ENCODE measurements at places on chromosomes 5 and 9.

GRCh38 chr9:113654605-113655428, 191.3 kb downstream of the RGS3 start:
- DNase-seq, result no peak

DNA sequence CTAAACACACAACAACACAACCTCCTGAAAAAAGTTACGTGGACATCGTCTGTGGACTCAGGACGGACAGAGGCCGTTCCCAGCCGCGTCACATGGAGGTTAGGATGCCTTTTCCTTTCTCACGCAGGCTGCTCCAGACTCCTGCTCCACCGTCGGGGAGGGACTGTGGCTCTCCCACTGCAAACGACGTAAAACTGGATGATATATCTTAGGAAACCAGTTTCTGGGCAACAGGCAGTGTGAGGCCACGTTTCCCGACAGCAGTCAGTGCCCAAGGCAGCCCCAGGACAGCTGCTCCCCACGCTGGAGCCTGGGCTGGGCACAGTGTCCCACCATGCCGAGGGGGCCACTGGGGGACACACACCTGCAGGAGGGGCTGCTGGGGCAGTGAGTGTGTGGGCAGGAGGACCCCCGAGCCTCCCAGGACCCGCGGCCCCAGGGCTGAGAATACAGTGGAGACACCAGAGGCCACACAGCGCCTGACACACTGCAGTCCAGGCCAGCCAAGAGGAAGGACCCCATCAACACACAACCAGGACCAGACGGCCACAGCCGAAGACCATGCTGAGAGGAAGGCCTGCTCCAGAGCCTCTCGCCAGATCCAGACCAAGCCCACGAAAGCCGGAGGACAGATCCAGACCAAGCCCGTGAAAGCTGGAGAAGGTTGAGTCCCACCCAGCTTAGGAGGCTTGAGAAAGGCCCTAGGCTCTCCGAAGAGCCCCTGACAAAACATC, 26.2 kb downstream of the EXD3 start:
- DNase-seq, result no peak

DNA sequence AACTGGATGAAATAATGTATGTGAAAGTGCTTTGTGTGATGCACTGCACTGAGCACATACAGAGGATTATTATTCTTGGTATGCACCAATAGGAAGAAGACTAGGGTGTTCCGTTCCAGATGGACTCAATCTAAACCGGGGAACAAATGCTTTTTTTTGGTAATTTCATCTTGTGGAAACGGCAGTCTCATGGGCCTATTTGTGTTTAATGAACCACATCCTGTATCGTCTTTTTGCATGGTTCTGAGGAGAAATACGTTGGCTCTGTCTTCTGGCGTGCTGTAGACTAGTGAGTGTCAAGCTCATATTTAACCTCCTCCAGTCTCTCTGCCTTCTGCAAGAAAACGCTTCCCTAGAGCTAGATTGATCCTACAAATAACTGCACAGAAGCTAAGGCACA, 30.0 kb downstream of the TRIM32 start:
- DNase-seq, result no peak

GRCh38 chr5:77304388-77304787, 93.9 kb downstream of the PDE8B start:
- no peak for DNase-seq

DNA sequence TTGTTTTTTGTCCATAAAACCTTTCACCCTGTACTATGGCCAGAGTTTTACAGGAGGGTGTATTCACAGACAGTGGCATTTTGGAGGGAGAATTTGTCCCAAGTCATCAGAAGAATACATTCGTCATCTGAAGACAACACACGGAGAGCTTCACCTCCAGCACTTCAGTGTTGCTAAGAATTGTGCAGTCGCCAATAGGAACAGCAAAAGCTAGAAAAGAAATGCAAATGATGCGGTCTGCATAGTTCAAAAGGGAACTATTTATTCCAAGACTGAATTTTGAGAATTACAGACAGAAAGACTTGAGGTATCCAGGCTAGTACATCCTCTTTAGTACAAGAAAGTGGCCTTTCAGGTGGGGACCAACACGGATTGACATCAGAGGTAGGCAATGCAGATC, 399.2 kb upstream of the KIF2A start:
- DNase-seq, result no peak

DNA sequence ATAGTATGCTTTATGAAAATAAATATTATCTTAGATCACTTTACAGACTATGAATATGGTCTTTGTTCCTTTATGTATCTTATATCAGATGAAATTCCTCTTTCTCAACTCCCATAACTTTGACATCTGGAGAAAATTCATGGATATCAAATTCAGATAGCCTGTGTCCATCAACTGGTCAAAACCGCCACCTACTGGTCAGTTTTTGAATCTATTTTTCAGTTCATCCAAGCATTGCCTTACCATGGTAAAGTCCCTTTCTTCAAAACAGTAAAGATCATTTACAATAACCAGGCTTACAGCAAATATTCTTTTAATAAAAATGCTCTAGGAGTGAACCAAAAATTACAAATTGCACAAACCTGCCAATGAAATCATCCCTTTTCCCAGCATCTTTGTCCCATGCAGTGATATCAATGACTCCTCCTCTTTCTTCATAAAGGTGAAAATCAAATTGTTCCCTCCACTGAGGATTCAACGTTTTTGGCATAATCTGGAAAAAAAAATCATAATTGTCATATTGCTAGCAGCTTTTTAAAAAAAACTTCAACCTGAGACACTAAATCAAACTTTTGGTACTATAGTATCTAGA, 290.5 kb downstream of the SLF1 start:
- DNase-seq, result no peak

DNA sequence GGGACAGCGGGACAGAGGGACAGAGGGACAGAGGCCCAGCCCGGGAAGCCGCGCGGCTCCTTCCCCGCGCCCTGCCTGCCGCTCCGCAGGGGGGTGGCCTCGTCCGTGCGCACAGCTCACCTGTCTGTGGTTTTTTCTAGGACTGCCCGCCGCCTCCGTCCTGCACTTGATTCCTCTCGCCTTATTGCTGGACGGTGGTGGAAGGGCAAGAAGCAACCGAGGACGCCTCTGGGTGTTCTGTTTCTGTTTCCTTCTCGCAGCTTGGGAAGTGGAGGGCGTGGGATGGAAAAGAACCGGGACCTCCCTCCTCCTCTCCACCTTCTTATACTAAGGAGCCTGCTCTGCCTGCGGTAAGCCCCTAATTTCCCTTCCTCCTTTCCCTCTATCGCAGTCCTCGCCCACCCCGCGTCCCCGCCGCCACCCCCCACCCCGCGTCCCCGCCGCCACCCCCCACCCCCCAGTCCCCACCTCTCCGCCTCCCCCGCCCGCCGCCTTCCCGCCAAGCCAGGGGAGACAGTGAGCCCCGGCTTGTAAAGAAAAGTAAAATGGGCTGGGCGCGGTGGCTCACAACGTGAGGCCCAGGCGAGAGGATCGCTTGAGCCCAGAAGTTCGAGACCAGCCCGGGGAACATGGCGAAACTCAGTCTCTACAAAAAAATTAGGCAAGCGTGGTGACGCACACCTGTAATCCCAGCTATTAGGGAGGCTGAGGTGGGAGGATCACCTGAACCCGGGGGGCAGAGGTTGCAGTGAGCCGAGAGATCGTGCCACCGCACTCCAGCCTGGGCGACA, 9.6 kb upstream of the FLT4 start:
- DNase-seq, result no peak

DNA sequence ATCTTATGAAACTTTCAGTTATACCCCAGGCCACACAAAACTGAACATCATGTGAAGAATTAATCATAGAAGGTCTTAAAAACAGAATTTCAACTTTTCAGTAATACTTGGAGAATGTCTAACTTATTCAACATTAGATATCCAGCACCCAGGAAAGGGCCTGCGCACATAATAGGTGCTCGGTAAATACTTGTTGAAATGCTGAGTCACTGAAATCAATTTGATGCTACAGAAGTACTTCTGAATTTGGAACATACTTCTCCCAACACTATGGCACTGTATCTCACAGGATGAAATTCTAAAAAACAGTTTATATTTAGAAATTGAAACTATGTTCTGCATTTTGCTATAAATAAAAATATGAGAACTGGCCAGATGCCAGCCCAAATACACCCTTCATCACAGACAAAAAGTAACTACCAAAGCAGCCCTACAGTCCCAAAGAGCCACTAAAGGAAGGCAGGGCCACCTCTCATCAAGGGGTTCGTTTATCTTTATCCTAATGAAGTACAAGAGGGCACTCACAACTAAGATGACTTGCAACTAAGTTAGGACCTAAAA, 26.5 kb downstream of the MRPS27 start:
- no peak for DNase-seq

DNA sequence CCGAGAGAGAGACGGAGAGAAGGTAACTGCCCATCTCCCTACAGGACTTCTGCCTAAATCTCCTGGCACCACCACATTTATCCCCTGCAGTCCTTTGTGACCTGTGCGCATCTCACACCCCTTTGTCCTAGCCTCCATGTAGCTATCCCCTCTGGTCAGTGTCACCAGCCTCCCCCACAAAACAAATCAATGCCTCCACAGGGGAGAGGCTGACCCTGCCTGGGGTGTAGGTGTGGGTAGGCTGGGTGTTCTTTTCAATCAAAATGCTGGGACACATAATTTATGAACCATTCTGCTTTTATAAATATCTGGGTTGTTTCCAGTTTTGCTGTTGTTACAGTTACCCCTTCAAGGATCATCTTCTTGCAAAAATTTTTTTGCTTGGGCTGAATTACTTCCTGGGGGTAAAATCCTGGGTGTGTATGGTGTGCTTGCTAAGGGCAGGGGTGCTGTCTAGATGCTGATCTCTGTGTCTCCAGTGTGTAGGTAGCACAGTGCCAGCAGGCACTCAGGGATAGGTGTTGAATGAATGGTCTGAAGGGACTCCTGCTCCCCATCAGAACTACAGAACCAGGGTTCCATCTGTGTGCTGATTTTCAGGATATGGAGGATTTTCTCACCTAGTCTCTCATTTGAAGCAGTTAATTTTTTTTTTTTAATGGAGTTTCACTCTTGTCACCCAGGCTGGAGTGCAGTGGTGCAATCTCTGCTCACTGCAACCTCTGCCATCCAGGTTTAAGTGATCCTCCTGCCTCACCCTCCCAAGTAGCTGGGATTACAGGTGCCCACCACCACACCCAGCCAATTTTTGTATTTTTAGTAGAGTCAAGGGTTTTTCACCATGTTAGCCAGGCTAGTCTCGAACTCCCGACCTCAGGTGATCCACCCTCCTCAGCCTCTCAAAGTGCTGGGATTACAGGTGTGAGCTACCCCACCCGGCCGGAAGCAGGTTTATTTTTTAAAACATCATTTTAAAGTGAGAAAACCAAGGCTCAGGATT, at the start of gene GARIN3:
Gene GARIN3, minus strand, starts transcription at position 51 of the 1,000 bp plus-strand sequence. CDS start 96 bp downstream, outside the sequence.
- no peak for DNase-seq

GRCh38 chr9:22238809-22239684, 207.6 kb upstream of the DMRTA1 start:
- DNase-seq, result no peak

- DNase-seq, result no peak
Measured at GRCh38 chr5:133108481-133108921, 56.7 kb downstream of the HSPA4 start.

DNA sequence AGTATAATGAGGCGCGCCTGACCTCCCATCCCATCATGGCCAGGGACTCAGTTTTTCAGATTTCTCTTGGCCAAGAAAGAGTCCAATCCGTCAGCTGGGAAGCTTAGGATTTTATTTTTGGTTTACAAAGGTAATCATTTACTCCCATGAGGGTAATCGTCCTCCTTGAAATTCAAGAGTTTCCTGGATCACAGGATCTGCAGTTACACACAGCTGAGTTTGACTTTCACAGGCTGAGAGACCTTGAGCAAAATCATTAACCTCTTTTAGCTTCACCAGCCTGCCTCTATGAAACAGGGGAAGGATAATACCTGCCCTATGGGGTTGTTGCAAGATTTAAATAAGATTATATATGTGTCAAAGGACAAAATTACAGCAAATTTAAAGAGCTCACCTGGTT, 15.4 kb upstream of the AK3 start:
- DNase-seq, result no peak

GRCh38 chr9:106800701-106801270, 62.2 kb upstream of the ZNF462 start:
- DNase-seq, result no peak

GRCh38 chr5:112024769-112025168, 267.8 kb upstream of the NREP start:
- no peak for DNase-seq

DNA sequence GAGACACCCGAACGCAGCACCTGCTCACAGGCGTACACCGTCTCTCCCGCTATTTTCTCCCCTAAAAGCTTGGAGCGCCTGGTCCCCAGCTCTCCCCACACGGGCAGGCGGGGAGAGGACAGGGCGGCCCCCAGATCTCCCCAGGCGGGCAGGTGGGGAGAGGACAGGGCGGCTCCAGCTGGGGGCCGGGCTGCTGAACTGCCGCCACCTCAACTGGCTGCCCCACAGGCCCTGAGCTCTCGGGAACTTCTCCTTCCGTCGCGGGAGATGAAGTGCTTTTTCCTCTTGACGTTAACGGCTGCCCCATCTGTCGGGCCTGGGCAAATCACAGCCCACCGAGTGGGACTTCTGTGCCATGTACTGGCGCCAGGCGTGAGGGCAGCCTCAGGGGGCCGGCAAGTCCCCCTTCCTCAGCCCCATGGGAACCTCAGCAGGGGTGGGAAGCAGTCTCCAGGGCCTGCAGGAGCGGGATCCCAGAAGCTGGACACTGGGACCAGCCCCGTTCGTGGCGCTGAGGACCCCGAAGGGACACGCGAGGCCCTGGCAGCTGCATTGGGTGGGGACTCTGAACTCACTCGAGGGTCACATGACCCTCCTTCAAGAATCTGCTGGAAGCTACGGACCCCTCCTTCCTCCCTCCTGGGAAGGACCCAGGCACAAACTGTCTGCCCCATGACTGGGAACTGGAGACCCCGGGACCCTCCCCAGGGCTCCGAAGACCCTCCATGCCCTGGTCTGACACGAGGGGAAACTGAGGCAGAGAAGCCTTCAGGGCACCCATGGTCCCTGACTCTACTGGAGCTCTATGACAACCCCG, 5.7 kb upstream of the EGFL7 start:
- no peak for DNase-seq

All from stimulated activated naive B cell treated with anti-CD40 and anti-IgM and Interleukin-4, amounts not matched to agents 10 μg/mL and 1 μg/mL and 100 μg/mL, for 72 hours (primary cell).